Mucosa of descending colon (tissue), 3 donors: ENCODE measurements at places on chromosomes 7 and 10. TPM values are rescaled to one million over a fixed set of nuclear protein-coding genes. Genes with fewer than 3 reads are reported as not detected.

DNA sequence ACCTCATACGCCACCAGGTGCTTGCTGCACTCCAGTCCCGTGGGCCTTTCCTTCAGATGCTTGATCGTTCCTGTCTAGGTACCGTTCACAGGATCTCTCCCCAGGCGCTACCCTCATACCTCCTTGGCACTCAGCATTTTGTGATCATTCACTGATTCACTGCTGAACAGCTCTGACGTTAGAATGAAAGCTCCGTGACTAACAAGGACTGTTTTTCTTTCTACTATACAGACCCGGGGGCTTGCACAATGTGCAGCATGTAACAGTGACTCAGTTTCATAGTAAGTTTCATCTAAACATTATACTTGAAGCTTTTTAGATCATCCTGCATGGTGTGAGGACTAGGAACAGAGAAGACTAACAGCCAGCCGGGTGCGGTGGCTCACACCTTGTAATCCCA, 20.6 kb downstream of the KIN start:
- no peak for DNase-seq

DNA sequence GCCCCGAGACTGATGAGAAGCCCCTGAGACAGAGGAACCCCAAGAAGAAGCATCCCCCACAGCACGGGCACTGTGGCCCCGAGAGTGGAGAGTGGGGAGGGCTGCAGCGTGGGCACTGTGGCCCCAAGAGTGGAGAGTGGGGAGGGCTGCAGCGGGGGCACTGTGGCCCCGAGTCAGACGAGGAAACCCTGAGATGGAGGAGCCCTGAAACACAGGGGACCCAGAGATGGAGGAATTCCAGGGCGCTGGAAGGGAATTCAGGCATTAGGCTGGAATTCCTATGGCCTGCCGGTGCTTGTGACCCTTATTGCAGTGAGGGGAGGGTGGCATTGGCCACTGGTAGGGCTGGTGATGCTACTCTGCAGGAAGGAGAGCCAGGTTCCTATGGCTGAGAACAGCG, 168.6 kb upstream of the SHH start:
- DNase-seq = no peak

GRCh38 chr10:15572531-15573045, 147.1 kb downstream of the ITGA8 start:
- DNase-seq = no peak

DNA sequence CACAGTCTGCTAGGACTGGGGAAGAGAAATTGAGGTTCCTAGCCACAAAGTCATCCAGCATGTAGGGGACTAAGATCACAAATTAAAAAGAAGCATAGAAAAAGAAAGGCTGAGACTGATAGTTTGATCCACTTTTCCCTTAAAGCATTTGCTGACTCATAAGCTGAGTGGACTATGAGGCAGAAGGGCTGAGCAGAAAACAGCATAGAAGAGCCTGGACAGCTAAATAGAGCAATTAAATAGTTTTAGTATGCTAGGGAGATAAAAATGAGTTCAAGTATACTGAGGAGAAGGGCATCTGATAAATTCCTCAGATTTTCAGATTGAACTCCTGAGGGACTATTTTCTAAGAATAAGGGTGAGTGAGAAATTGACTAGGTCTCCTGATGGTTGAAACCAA, 155.9 kb upstream of the EGR2 start:
- no peak for DNase-seq

- no peak for DNase-seq
Measured at GRCh38 chr10:47152861-47153349, 147.1 kb upstream of the GDF10 start.

GRCh38 chr10:130283219-130283545, 147.0 kb downstream of the GLRX3 start:
- DNase-seq = no peak

The MICU1 gene
- total RNA-seq = 45.3 TPM

- no peak for DNase-seq
Measured at GRCh38 chr10:78170026-78170475, 136.4 kb downstream of the RPS24 start.

The SOSTDC1 gene
- 6.7 TPM for total RNA-seq

The PLA2G12B gene
- 16.9 TPM for total RNA-seq

The COBL gene
- total RNA-seq = 91.8 TPM

DNA sequence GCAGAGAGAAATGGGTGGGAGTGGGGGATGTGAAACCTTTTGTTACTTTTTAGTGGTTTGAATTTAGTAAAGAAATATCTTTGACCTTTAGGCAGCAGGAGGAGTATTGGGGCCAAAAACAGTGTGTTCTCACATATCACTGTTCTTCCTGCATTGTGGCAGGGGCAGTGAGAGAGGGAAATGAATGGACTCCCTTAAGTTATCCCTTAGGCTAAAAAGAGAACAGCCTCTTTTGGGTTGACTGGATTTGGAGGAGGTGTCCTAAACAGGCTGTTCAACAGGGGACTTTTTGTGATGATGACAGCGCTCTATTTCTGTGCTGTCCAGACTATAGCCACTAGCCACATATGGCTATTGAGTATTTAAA, 22.3 kb downstream of the ZNF775 start:
- no peak for DNase-seq

DNA sequence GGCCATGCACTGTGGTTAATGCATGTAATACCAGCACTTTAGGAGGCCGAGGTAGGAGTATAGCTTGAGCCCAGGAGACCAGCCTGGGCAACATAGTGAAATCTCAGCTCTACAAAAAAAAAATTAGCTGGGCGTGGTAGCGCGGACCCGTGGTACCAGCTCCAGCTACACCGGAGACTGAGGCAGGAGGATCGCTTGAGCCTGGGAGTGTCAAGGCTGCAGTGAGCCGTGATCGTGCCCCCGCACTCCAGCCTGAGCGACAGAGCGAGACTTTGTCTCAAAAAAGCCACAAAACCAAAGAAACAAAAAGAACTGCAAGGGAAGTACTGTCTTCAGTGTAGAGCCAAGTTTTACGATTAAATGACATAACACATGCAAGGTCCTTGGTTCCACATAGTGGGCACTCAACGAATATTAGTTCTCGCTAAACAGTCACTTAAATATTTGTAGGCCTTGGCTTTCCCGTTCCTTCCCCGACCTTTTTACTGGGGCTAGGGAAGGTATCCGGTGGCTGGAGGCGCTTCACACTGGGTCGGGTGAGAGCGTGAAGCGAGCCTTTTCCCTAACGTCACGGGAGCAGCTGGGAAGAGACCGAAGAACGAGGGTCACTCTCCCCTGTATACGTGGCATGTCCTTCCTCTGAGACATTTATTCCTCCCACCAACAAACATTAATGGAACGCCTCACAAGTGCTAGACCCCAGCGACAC, 993 bp upstream of the SND1 start:
- no peak for DNase-seq

The RTKN2 gene
- total RNA-seq = 1.8 TPM

GRCh38 chr10:119253433-119254174, 46.2 kb downstream of the GRK5 start:
- peak; percentile 34 for DNase-seq

The WEE2 gene
- total RNA-seq = not detected

The GDF2 gene
- not detected for total RNA-seq

GRCh38 chr10:106242301-106242700, 922.2 kb downstream of the SORCS1 start:
- no peak for DNase-seq

GRCh38 chr7:140015471-140015970, 47.2 kb downstream of the PARP12 start:
- DNase-seq = no peak

- DNase-seq = no peak
Measured at GRCh38 chr7:69906283-69906995, 308.2 kb downstream of the AUTS2 start.

DNA sequence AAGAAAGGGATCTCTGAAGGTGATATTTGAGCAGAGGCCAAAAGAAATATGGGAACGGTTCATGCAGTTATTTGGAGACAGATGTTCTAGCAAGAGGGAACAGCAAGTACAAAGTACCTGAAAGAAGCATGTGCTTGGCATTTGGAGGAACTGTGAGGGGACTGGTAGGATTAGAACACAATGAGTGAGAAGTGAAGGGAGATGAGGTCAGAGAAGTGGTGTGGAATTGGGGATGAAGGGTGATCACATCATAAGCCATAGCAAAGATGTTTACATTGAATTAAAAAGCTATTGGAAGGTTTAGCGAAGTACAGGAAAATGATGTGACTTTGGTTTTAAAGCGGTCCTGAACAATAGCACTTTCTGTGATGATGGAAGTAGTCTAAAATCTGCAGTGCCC, 402.4 kb upstream of the LRGUK start:
- no peak for DNase-seq

The PVRIG gene
- total RNA-seq = 0.76 TPM

GRCh38 chr10:47366181-47366631, 17.9 kb downstream of the ZNF488 start:
- DNase-seq = no peak

The MCM10 gene
- total RNA-seq = 1.6 TPM

The DKK1 gene
- 1.5 TPM for total RNA-seq

The PLXNA4 gene
- total RNA-seq = 3.5 TPM

- DNase-seq = peak; percentile 39
Measured at GRCh38 chr7:55432939-55433784, 68.0 kb downstream of the LANCL2 start.

The PLAC9 gene
- total RNA-seq = 15.1 TPM
